ENCODE measurements at places on chromosomes 4 and X.

GRCh38 chr4:94995684-94996394, 238.1 kb downstream of the BMPR1B start:
- DNase-seq: no peak

- no peak for DNase-seq
Observed at GRCh38 chrX:46456125-46456922, 88.9 kb downstream of the ZNF674 start.

DNA sequence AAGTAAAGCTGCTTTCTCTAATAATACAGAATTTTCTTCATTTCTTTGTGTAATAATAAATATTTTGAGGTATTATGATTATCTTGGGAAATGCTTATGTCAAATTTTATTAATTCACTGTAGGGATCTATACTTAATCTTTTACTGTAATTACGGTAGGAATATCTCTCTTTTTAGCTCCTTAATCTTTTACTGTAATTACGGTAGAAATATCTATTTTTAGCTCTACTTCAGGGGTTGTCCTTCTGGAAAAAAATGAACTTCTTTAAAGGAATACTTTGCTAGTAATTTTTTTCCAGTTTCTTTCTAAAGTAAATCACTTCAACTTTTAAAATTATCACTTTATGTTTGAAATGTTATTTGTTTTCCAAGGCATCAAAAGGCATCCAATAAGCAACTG, 2229.4 kb upstream of the AGA start:
- no peak for DNase-seq

GRCh38 chr4:7434766-7435150, at the start of gene PSAPL1:
TSS of gene PSAPL1 (minus strand) at chr4:7434930. CDS start at chr4:7434879, 51 bp downstream.
- no peak for DNase-seq
